NCI-H774 (cell line): ENCODE measurements at places on chromosomes 3 and 15.

GRCh38 chr3:72203613-72204349 is 418.8 kb upstream of the PROK2 start:
- no peak for DNase-seq

- DNase-seq: no peak
Observed at GRCh38 chr15:58564981-58565380, 133.2 kb downstream of the LIPC start.

GRCh38 chr3:195907934-195908693 is at the start of gene TNK2:
Gene TNK2, minus strand, starts transcription at chr3:195908551. Its CDS starts 19,963 bp downstream, at chr3:195888588.
- peak; percentile 18 for DNase-seq

- DNase-seq: no peak
Observed at GRCh38 chr3:55636300-55637195, 149.4 kb upstream of the WNT5A start.

DNA sequence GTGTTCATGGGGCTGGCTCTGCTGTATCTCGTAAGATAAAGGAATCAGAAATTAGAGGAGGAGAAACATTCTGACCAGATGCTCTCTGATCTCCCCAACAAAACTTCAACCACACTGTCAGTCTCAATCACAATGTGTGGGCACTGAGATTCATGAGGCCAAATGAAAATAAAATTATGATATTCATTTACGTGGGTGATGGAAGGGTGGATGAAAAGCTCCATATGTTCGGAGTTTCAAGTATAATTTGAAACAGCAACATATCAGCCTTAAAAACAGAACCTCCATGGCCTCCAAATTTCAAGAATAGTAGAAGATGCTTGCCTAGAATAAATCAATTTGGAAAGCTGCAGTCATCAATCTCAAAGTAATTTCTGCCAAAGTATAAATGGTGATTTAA is 363.7 kb downstream of the MAGI1 start:
- no peak for DNase-seq

DNA sequence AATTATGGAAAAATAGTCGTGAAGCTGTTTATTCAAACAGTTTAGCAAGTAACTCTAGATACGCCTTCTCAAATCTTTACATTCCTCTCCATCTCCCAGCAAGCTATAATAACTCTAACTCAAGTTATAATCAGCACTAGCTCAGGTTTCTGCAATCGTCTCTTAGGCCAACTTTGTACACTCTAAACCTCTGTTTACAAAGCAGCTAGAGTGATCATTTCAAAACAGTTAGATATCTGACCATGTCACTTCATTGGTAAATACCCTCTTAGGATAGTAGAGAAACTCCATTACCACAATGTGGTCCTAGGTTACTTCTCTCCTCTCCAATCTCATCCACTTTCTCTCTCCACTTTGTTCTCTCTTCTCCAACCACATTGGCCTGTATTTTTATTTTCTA is 31.2 kb downstream of the PLOD2 start:
- no peak for DNase-seq

DNA sequence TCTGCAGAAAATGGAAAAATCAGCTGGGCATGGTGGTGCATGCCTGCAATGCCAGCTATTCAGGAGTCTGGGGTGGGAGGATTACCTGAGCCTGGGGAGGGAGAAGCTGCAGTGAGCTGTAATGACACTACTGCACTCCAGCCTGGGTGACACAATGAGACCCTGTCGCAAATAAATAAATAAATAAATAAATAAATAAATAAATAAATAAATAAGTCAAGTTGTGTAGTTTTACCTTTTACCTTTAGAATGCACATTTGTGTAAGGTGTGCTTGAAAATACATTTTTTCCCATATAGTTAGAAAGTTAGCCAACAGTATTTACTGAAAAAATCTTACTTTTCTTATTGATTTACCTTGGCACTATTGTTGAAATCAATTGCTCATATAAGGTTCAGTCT is 515.6 kb downstream of the NAALADL2 start:
- DNase-seq: no peak

DNA sequence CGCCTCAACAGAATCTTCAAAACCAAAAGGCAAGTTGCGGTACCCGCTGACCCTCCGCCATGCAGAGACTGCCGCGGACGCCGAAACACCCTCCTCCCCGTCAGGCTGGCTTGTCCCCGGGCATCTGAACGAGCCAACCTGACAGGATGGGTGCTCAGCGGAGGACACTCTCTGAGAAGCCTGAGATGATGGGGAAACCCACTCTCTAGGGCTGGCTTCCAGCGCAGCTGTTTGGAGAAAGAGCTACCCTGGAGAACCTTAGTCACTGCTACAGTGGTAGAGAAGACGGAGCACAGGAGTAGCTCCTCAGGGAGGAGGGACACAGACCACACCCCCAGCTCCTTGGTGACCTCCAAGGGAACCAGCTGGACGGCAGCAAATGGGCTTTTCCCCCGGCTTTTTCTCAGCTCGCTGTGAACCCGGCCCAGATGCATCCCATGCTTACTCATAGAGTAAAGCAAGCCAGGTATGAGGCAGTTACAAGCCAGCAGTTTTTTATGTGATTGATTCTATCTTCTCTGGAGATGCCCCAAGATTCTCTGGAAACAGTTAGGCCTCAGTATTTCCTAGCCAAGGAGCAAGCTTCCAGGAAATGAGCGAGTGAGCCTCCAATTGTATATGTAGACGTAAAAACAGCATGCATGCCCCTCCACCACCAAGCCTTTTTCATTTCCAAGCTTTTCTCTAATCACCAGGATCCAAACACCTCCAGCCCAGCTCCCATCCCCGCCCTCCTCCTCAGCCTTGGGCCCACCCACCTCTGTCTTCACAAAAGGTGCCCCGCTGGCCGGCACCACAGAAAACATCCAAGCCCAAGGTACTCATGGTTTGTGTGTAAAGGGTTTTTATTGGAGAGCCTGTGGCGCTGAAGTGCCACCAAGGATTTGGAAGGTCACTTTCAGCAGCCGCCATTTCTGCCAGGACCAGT is 38.7 kb downstream of the FAM174B start:
- no peak for DNase-seq

DNA sequence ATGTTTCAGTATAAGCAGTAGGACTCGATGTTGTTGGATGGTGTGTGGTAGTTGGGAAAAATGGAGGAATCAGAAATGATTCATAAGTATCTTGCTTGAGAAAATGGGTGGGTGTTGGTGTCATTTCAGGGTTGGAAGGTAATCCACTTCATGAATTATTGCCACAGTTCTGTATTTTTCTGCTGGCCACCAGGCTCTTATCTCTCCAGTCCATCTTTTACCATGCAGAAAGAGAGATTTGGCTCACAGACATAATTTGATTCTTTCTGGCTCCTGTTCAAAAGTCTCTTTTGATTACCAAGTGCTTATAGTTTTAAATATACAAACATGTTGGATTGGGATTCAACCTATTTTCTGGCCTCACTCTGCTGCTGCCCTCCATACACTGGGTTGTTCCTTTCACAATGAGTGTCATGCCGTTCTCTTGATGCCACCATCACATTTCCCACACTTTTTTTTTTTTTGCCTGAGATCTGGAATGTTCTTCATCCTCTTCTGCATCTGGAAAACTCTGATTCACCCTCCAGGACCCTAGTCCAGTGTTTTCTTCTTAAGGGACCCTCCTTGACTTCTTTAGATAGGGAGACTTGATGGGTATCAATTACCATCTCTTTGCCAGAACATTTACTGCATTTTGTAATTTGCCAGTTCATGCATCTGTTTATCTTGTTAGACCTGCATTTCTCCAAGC is 69.4 kb upstream of the GAP43 start:
- no peak for DNase-seq

GRCh38 chr15:94736236-94736635 is 504.9 kb downstream of the MCTP2 start:
- DNase-seq: no peak

GRCh38 chr3:51887620-51888019 is 12.2 kb upstream of the IQCF5 start:
- no peak for DNase-seq

DNA sequence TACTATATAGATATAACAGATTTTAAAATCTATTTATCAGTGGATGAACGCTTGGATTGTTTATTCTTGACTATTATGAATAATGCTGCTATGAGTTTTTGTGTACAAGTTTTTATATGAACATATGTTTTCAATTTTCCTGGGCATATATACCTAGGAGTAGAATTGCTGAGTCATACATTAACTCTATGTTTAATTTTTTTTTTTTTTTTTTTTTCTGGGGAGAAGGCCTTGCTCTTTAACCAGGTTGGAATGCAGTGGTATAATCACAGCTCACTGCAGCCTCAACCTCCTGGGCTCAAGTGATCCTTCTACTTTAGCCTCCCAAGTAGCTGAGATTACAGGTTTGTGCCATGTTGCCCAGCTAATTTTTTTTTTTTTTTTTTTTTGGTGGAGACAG is 9.1 kb downstream of the CIDEC start:
- no peak for DNase-seq

DNA sequence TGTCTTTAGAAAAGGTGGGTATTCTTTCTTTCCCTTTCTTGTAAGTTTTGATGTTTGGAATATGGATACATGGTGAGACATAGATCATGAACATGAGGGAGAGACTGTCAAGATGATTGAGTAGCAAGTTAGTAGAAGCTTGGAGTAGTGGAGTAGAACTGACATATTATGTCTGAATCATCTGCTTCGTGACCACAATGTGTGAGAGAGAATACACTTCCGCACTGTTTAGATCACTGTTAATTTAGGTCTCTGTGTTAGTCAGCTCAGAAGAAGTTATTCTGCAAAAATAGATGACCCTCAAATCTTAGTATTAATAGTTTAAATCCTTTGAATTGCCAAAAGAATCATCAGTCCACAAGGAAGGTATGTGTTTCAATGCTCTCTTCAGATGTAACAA is 151.0 kb downstream of the OXSM start:
- no peak for DNase-seq

DNA sequence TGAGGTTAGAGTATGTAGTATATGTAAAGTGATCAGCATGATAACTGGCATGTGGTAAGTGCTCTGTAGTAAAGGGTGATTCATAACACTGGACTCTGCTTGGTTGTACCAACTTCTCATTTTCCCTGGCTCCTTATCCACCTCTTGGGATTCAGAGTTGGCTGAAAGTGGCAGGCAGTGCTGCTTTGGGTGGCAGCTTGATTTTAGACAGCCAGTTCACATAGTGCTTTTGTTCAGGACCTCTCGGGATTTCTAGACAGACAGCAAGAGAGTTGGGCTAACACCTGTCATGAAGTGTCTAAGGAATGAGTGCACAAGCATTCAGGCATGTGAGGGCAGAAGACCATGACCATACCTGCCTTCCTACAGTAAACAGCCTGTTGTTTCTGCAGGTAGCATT is 69.0 kb downstream of the RBM6 start:
- DNase-seq: no peak

DNA sequence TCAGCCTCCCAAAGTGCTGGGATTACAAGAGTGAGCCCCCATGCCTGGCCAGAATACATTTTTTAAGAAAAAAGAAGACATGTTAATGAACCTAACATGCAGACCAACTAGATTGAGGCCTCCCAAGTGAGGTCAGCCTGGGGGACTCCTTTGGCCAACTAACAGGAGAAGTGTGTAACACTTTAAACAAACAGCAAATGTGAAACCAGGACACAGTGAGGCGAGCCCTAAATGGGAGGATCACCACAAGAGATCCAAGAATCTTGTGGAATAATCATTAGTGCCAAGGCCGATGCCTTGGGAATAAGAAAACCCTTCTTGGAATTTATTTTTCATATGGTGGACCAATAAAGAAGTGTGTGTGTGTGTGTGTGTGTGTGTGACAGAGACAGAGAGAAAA is 73.9 kb downstream of the ATP10A start:
- no peak for DNase-seq

DNA sequence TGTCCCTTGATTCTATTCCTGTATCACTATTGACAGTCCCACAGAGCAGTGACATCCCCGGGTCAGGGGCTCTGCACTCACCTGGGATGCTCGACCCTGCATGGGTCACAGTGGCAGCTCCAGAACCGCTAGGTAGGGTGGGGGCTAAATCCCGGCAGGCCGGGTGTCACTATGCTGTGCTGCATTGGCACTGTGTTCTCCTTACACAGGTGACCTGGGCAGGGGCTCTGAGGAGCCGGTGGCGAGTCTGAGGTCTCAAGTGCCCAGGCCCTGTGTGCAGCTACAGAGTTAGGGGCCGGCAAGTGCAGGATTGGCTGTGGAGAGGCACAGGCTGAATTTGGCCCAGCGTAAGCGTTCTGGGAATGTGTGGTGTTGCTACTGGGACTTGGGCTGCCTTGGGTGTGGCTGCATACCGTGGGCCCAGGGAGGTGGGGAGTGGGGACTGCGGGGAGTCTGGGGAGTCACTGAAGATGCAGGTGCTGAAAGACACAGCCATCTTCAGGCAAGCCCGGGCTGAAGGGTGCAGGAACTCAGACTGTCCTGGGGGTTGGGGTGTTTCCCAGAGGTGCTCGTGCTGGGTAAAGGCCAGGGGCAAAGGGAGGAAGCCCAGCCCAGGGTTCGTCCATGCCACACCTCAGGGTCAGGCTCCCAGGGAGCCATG is 102.6 kb upstream of the PRR20G start:
- no peak for DNase-seq

DNA sequence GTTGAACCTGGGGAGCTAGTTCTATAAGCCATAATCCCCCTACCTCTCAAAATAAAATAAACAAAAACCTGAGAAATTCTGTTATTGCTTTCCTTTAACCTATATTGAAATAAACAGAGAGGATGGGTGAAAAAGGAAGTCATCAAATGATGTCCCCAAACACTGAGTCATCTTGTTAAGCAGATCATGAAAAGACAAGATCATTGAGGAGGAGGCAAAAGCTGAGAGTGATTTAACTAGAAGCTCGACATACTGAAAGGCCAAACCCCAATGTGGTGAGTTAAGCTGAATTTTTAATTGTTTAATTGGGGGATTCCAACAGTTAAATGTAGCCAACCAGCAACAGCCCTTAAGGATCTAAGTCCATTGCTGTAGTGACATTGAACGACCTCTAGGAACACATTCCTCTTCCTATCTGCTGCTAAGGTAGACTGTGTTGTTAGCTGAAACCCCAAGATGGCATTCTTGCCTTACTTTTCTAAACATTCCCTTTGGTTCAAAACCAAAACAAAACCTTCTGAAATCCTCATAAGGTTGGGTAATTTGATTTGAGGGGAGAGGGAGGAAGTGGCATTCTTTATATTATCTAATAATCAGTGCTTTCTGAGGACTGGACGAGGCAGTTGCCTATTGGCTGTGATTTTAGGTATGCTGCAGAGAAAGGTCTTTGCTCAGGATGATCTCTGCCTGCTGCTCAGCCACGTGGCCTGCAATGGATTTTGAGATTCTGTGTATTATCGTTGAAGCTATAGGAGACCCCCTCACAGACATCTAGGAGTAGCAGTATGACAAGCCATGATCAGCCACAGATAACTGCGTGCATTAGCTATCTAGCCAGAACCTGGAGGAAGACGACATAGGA is 62.7 kb upstream of the BNIP2 start:
- no peak for DNase-seq

DNA sequence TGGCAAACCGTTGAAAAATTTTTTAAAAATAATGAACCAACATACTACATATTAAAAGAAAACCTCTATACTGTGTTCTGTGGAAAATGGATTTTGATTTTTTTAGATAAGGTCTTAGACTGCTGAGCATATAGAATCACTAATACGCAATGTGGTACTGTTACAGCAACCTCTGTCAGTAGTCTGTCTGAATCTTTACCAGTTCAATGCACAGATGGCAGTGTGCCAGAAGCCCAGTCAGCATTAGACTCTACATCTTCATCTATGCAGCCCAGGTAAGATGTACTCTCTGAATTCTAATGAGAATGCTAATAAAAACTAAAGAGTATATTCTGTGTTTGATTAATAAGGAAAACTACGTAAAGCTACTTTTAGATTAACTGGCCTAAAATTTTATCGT is 31.3 kb upstream of the FAH start:
- no peak for DNase-seq
